NCI-H460 (cell line): ENCODE measurements at places on chromosomes 12 and 14. TPM values are rescaled to one million over a fixed set of nuclear protein-coding genes. Genes with fewer than 3 reads are reported as not detected.

The SERPINA9 gene
- total RNA-seq: not detected in 2 replicates

DNA sequence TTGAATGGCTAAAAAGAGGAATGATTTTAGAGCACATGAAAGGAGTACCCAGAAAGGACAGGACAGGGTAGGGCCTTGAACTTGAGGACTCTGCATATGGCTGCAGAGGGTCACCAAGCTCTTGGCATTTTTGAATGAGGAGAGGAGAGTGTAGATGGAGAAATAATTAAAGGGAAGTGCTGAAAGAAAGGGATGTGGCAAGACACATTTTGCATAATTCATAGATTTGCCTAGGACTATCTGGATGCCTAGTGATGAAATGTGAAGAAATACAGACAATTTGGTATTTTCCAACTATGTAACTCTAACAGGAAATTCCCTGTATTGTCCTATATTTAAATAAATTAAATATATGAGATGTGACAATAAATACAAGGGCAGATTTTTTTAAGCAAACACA lies 27.5 kb upstream of the MDM1 start:
- DNase-seq: no peak

- peak; percentile 42 for DNase-seq
Observed at GRCh38 chr12:120466560-120467315, 2.8 kb downstream of the SRSF9 start.

DNA sequence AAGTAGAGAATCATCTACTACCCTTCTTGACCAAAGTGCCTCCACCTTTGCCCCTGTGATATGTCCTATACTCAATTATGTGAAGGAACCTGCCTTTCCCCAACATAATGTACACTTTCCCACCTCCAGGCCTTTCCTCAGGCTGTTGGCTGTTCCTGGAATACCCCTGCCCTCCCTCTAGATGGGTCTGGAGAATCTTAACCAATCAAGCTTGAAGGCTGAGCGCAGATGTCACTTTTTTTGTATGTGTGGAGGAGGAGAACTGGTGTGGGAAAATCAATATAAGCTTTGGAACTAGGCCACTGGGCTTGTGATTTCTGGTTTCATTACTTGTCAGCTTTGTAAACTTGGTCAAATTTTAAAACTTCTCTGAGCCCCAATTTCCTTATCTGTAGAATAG lies 4.7 kb downstream of the BMAL2 start:
- no peak for DNase-seq

GRCh38 chr12:57891542-57892228 lies 45.2 kb upstream of the CTDSP2 start:
- no peak for DNase-seq

DNA sequence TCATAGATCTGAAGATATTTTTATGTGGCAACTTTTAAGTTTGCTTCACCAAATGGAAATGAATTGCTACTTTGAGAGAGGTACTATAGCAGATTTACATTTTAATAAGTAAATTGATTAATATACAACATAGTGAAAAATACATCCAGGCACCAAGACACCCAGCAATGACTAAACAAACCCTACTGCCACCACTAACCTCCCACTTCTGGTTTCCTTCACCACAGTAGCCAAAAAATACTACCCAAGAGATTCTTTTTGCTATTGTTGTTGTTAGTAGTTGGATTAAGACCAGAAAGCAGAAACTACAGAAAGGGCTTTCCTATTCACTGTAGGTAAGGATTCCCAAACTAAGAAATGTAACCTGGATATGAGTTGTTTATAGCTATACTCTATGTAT lies 54.1 kb downstream of the COCH start:
- DNase-seq: no peak
